ENCODE measurements at places on chromosomes 5 and 9.

- no peak for DNase-seq
Observed at GRCh38 chr9:93416530-93417235, 34.8 kb upstream of the FAM120A start.

- DNase-seq = no peak
Observed at GRCh38 chr5:138339091-138339456, 1.0 kb downstream of the FAM53C start.

- DNase-seq = no peak
Observed at GRCh38 chr5:51599587-51599986, 216.3 kb downstream of the ISL1 start.

- no peak for DNase-seq
Observed at GRCh38 chr5:143186623-143187022, 216.9 kb downstream of the NR3C1 start.

DNA sequence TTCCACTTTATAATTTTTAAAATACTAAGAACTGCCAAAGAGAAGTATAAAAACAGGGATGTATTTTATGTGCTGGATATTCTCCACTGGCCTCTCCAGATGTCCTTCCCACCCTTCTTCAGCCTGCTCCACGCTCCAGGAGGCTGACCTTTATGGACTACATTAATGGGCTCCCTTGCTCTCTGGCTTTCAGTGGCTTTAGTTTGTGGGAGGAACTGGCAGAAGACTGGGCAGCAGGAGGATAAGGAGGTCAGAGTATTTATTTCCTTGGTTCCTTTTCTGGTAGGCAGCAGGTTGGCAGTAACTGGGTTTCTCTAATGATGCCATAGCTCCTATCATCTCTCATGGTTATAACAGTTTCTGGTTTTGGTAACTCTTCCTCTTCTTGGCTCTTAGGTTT is 133.9 kb downstream of the PAM start:
- no peak for DNase-seq

- no peak for DNase-seq
Observed at GRCh38 chr5:177607115-177607451, 7.2 kb downstream of the B4GALT7 start.

DNA sequence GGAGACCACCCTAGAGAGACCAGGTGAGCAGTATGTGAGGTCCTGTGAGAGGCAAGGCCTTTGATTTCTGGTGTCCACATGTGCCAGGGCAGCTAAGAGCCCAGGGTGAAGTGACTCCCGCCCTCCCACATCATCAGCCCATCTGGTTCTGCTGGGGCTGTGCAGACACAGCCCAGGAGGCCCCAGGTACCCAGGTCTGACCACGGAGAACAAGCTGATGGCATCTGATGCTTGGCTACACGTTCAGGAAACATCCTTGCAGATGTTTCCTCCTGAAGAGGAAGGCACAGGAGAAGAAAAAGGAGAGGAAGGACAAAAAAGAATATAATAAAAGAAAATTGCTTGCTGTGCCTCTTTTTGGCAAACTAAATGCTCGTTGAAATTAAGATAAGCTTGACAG is 225.8 kb downstream of the PAX5 start:
- DNase-seq = no peak

DNA sequence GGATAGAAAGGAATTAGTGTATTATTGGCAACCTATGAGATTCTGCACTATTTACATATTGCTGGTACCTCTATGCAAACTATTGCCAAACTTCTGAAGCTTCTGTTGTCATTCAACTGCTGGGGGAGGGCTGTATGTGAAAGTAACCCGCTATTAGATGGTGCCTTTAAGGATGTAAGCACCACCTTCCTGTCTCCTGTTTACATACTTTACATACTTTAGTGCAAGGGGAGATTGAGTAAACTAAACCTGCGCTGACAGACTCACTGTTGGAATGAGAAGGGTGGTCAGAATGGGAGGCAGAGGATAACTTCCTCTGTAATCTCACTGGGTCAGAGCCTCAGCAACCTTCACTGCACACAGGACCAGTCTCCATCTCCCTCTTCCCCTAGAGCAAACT is 123.8 kb downstream of the NR3C1 start:
- no peak for DNase-seq

DNA sequence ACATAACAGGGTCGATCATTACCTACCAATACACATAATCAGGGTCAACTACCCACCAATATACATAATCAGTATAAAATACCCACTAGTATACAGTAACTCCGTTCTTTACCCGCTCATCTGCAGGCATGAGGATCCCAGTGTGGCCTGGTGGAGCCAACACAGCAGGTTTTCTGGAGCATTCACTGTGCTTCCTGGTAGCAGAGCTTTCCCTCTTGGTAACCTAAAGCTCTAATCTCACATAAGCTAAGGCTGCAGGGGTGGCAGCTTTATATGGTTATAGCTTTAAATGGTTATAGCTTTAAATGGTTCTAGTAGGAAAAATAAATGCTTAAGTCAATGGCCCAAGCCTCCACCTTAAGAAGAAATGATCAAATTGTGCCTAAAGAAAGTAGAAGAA is 11.9 kb downstream of the LCN1 start:
- DNase-seq = no peak

- no peak for DNase-seq
Observed at GRCh38 chr5:54663866-54664265, 146.3 kb downstream of the SNX18 start.

- no peak for DNase-seq
Observed at GRCh38 chr5:7882926-7883325, 14.0 kb downstream of the MTRR start.

GRCh38 chr9:120326049-120326693 is 253.8 kb downstream of the CDK5RAP2 start:
- DNase-seq = no peak
